Cortex of kidney (tissue), 1 donor: ENCODE measurements at places on chromosomes 6 and 20.

DNA sequence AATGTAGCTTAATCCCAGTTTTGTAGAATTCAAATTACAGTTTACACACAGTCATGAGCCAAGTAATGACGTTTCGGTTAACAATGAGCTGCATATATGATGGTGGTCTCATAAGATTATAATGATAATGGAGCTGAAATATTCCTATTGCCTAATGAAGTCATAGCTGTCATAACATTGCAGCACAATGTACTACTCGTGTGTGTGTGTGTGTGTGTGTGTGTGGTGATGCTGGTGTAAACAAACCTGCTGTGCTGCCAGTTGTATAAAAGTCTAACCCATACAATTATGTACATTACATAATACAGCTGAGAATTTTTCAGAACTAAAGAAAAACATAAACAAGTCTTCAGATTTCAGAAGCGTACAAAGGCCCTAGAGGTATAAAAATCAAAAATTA lies 66.7 kb upstream of the ARID1B start:
- DNase-seq: no peak

GRCh38 chr6:28212510-28213212 lies 12.4 kb upstream of the ZSCAN9 start:
- no peak for DNase-seq

- DNase-seq: no peak
These were observed at the start of gene TAGAP for GRCh38 chr6:159044899-159045727. Gene TAGAP (minus strand): TSS chr6:159044991. CDS start chr6:159044146, 845 bp downstream.

DNA sequence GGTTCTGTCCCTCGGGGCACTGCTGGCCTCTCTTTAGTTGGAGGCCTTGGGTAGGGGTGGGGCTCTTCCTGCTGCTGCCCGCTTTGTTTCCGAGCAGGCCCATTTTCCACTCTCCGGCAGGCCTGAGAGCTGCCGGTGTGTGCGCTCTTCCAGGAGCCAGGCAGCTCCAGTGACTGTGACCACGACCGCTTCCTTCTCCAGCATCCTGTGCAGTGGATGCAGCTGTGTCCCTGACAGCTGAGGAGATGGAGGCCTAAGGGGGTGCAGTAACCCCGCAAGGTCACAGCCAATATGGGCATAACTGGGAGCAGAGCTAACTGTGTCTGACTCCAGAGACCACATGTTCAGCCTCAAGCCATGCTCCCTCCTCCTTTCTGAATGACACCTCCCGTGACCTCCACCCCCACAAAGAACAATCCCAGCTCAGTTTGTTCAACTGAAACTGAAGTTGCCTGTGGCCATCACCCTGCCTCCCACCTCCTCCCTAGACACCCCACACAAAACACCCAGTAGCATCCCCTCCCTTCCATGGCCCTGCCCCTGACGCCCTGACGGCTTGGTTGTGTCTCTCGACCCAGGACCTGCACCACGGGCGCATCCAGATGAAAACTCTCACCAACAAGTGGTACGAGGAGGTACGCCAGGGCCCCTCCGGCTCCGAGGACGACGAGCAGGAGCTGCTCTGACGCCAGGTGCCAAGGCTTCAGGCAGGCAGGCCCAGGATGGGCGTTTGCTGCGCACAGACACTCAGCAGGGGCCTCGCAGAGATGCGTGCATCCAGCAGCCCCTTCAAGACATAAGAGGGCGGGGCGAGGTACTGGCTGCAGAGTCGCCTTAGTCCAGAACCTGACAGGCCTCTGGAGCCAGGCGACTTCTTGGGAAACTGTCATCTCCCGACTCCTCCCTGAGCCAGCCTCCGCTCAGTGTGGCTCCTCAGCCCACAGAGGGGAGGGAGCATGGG lies 27.8 kb downstream of the SPATA2 start:
- DNase-seq: no peak

GRCh38 chr6:144284478-144284782 lies 705 bp upstream of the UTRN start:
- DNase-seq: no peak

DNA sequence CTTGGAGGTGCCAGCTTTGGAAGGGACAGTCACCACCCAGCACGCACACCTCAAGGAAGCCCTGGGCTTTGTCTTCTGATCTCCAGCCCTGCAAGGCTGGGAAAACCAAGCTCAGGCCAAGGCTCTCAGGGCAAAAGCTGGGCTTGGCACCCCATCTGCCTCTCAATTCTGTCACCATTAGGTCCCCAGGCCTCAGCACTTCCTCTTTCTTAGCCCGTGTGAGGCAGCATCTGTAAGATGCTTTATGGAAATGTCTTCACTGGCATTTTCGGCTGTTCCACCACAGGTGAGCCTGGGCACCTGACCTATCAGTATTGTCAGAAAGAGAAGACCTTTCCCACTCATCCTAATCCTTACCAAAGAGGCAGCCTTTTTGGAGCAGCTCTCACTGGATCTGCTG lies 24.6 kb downstream of the GMEB2 start:
- DNase-seq: no peak

DNA sequence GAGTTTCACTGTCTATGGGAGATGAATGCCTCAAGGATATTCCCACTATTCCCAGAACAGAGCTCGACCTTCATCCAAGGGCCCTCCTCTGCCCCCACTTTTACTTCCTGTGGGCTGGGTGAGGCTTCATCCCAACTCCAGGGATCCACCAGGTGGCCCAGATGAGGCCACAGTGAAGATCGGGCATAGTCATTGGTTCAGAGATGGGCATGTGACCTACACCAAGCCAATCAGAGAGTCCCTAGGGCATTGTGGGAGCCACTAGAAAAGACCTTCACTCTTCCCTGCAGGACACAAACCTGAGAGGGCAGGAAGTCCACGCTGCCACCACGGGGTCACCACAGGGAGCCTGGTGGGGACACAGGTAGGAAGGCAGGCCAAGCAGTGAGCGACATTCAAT lies 72.9 kb upstream of the SLC22A16 start:
- DNase-seq: no peak

- DNase-seq: no peak
These were observed 164.5 kb downstream of the MTHFD1L start for GRCh38 chr6:151029970-151030369.
